ENCODE measurements at places on chromosomes 12 and 14.

- peak; percentile 72 for DNase-seq
These were observed 46.6 kb downstream of the SUSD6 start for GRCh38 chr14:69657950-69658355.

DNA sequence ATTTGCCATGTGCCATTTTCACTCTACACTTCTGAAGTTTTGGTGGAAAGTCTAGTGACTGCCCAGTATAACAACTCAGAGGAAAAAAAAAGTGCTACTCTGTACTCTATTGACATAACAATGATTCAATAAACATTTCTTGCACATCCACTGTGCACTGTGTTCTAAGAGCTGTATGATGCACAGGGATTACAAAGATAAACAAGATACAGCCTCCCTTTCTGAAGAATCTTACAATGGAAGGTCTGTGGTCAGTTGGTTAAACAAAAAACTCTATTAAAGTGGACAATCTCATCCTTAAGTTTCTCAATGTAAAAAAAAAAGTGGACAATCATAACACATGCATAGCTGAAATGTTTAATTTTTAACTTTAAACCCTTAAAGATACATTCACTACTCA is 105.7 kb upstream of the RASSF8 start:
- no peak for DNase-seq

GRCh38 chr14:95303552-95303951 is 16.2 kb downstream of the CLMN start:
- DNase-seq = no peak

DNA sequence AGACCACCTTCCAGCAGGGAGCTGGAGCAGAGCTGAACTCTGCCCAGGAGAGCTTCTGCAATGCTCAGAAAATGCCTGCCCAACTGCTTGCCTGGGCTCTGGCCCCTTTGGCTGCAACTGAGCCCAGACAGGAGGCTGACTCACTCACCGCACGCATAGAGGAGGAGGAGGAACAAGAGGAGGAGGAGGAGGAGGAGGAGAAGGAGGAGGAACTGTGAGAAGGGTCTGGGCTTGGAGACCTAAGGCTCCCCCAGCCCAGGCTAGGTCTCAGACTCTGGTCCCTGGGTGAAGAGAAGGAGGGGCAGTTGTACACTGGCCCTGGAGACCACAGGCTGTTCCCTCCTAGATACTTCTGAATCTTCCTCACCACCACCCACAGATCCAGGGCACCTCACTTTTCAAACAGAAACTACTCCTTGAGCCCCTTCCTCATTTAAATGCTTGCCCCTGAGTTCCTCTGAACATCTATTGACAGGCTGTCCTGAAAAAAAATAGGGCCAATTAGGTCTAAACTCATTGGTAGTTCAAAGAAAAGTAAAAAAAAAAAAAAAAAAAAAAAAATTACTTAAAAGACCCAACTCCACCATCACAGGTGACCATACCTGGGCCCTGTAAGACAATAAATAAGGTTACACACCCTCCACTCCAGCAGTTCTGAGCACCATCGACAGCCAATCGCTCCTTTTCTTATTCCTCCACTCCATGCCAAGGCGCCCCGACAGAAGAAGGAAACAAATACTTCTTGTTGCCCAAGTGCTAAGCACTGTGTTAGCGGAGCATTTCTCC is 674 bp downstream of the VDR start:
- peak; percentile 73 for DNase-seq

DNA sequence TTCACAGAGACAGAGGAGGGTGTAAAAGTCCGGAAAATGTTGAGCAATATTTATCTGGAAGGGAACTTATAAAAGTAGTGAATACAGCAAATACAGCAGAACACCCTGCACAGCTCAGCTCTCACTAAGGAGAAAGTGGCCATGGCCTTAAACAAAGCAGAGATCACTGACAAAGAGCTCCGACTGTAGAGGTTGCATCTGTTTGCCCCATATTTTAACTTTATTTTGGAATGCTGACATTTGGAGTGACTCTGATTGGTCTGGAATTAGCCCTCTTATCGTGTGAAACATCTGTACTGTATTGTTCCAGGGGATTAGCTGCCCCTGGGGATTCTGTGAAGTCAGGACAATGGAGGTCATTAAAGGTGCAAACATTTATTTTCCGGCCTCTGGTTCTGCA is 1275.7 kb upstream of the FLRT2 start:
- DNase-seq = no peak

DNA sequence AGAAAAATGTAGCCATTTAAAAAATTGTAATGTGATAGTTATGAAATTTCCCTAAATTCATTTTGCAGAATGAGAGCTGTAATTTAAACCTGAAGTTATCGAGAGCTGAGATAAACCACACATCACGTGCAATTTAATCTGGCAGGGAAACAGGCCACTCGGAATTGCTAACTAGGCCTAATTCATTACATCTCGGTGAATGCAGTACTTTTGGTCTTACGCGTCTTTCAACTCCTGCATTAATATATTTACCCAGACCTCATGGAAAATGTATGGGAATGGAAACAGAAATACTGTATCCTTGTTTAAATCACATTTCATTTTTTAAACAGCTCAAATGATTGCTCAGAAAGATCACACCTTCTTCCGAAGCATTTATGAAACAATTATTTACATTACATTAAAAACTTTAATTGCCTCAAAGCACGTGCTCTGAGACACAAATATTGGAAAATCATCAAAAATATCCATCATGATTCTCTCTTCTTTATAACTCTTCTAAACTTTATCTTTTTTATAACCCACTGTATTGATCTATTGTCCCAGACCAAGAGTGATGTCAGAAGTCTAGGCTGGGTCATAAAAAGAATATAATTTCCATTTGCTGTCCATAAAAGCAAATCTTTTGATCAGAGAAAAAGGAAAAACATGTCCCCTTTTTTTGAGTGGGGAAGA is 111.7 kb upstream of the MYL2 start:
- DNase-seq = no peak
